ENCODE measurements at places on chromosomes 6 and 20.

GRCh38 chr6:57247603-57248002 is 25.5 kb upstream of the RAB23 start:
- no peak for DNase-seq

- no peak for DNase-seq
These were observed 50.6 kb downstream of the NUP153 start for GRCh38 chr6:17656092-17656491.

DNA sequence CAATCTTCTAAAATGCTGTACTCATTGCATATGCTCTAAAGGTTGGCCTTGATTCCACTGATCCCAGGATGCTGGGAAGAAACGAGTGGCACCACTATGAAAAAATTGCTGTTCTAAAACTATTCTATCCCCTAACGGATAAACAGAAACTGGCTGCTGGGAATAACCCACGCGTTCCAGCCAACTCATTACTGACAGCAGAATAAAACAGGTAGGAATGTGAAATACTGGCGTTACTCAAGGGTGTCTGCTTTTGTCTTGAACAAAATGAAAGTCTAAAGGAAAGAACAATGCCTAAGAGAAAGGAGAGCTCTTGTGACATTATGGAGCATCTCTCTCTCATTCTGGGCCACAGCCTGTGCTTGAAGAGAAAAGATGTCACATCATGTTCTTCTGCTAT is 26.1 kb downstream of the GPR63 start:
- no peak for DNase-seq

DNA sequence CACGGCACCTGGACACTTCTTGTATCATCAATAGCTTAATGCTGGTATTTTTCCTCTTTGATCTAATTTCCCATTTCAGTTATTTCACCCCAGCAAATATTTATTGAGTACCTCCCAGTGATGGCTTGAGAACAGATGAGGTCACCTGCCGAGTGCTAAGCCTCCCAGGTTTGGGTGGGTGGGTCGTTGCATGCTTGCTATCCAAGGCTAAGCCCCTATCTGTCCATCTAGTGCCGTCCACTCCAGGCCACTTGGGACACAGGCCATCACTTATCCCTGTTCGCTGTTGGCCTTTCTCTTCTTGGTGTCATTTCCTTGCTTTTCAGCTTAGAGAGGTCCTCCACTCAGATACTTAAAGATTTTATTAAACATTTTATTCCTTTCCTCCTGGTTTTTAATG is 10.8 kb upstream of the NNAT start:
- no peak for DNase-seq

- DNase-seq = no peak
These were observed 48.4 kb downstream of the CEP43 start for GRCh38 chr6:167047554-167047953.

GRCh38 chr6:140276133-140276532 is 901.7 kb upstream of the CITED2 start:
- no peak for DNase-seq

DNA sequence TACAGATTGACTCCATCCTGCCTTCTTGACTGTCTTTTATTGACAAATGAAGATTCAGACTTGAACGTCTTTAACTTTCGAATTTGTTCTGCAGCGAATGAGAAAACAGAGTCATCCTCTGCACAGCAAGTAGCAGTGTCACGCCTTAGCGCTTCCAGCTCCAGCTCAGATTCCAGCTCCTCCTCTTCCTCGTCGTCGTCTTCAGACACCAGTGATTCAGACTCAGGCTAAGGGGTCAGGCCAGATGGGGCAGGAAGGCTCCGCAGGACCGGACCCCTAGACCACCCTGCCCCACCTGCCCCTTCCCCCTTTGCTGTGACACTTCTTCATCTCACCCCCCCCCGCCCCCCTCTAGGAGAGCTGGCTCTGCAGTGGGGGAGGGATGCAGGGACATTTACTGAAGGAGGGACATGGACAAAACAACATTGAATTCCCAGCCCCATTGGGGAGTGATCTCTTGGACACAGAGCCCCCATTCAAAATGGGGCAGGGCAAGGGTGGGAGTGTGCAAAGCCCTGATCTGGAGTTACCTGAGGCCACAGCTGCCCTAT is 12.2 kb downstream of the BRD2 start:
- no peak for DNase-seq

DNA sequence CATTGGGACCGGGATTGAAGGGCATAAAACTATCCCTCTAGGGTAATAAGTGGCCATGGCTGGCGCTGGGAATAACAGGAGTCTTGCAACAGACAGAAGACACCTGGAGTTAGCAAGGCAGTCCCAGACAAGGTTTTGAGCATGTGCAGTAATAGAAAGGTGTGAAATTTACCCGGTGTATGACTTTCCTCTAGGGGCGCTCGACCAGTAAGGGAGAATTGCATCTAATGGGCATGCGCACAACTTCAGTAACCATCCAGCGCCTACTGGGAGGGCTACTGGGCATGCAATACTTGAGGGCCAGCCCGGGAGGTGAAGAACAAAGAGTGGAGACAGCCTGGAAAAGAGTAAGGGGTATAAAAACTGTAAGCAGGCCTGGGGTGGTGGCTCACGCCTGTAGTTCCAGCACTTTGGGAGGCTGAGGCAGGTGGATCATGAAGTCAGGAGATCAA is 32.7 kb downstream of the SERPINB6 start:
- DNase-seq = no peak

DNA sequence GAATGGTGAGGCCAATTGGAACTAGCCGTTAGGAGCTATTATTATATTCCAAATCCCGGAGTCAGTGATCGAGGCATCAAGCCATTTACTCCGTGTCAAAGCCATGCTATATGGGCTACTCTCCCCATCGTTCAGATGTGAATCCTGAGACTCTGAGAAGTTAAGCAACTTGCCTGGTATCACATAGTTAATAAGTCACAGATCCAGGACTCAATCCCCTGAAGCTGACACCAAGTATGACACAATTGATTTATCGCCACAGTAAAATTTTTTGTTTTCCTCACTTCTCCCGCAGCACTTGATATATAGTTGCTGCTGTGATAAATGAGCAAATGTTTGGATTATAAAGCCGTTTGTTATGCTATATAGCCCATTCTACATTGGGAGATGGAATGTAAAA is 50.8 kb upstream of the TSHZ2 start:
- DNase-seq = no peak

- no peak for DNase-seq
These were observed 56.7 kb downstream of the SLC22A23 start for GRCh38 chr6:3400162-3400561.

DNA sequence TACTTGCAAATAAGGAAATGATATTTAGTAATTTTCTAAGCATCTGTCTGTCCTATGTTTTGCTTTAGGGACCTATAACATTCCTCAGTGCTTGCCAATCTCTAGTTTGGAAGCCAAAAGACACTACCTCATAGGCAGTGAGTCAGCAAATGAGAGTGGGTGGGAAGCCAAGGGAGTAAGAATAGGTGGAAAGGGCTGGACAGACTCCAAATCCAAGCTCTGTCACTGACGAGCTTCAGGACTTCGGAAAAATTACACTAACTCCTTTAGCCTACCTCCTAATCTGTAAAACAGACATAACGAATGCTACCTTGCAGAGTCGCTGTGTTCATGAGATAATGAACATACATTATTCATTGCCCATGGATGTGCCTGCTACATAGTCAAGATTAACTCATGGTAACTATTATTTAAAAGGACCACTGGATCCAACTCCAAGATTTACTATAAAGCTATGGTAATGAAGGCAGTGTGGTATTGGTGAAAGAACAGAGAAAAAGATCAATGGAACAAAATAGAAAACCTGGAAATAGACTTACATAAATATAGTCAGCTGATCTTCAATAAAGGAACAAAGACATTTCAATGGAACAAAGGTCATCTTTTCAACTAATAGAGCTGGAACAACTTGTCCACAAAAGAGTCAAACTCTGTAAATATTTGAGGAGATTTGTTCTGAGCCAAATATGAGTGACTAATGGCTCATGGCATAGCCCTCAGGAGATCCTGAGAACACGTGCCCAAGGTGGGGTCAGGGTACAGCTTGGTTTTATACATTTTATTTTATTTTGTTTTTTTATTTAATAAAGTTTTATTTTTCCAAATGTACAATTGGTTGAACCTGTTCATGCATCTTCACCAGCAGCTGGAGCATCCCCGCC is 64.1 kb downstream of the FAM50B start:
- no peak for DNase-seq

DNA sequence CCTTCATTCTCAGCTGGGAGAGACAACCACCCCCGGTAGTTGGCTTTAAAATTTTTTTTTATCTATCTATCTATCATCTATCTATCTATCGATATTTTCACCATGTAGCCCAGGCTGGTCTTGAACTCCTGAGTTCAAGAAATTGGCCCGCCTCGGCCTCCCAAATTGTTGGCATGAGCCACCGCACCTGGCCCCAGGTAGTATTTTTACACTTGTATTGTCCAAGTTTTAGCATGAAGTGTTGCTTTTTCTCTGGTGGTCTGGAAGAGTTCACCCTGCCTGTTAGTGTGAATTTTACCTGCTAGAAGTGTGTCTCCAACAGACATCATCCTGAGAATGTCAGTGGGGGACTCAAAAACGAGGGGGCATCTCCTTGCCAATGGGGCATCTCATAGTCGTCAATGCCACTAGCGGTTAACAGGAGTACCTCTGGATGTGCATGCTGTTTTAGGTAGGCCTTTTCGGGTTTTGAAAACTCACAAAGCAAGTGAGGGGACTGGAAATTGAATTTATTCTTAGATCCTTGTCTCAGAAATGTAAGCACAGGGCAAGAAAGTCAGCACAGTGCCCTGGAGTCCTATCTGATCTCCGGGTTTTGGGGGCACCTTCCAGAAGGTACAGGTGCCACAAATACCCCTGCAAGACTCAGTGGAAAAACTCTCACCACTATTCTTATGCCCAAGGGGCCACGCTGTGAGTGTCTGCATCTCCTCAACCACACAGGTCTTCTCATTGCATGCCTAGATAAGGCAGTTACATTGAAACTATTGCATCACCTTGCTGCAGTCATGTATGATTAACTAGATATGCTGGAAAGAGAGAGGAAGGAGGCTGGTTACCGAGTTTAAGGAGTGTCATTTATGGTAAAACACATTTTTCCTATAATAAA is 37.1 kb downstream of the TNFAIP3 start:
- no peak for DNase-seq

- DNase-seq = no peak
These were observed 28.4 kb downstream of the CEBPB start for GRCh38 chr20:50218987-50219435.

DNA sequence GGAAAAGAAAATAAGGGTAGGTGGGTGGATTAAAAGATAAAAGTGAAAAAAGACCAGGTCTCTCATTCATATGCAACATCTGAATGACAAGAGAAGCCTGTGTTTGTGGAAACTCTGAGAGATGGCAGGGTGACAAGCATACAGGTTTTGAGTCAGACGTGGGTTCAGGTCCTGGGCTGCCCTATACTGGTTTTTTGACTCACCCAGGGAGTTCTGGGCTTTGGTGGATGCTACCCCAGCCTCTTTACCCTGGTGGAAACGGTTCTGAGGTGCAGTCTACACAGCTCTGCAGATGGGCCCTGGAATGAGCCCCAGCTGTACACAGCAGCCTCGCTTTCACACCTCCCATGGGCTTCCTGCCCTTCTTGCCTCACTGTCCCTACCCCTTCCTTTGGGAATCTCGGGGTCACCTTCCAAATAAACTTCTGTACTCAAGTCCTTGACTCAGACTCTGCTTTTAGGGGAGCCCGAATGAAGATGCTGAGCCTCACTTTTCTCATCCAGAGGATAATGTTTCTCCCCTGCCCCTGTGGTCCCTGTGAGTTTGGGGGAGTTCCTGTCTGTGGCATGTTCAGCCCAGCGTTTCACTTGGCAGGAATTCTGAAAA is 77.7 kb upstream of the CLDN20 start:
- DNase-seq = no peak

DNA sequence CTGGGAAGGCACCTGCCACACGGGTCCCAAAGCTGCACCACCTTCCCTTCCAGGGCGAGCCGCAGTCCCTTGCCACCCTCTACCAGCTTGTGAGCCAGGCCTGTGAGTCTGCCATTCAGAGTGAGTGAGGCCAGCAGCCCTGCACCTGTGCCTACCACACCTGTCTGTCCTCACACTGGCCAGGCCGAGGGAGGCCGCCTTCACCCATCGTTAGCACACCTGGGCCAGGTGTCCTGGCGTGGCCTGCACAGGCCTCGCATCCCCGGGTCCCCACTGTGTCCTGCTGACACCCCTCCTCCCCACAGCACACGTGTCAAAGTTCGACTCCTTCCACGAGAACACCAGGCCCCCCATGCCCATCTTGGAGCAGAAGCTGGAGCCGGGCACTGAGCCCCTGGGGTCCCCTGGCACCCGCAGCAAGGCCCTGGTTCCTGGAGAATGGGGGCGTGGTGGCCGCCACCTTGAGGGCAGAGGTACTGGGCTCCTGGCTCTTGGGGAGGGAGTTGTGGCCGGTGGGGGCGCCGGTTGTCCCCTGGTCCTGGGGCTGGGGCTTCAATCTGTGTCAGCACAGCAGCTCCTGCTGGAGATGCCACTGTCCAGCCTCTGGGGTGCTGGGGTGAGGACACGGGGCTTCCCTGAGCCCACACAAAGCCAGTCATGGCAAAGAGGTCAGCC is 33.0 kb downstream of the CHRNA4 start:
- DNase-seq = no peak

DNA sequence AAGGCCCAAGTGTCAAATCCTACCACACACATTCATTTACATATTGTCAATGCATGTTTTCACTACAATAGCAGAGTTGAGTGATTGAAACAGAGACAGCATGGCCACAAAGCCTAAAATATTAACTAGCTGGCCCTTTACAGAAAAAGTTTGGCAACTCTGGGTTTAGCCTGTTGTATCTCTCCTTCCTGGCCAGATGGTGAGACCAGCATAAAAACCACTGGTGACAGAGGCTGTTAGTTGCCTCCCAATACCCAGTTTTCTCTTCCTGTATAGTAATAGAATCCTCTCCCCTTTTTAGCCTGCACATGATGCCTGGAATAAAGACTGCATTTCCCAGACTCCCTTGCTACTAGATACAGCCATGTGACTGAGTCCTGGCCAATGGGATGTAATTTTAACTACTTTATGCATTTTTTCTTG is 100.0 kb upstream of the TAB2 start:
- DNase-seq = no peak

DNA sequence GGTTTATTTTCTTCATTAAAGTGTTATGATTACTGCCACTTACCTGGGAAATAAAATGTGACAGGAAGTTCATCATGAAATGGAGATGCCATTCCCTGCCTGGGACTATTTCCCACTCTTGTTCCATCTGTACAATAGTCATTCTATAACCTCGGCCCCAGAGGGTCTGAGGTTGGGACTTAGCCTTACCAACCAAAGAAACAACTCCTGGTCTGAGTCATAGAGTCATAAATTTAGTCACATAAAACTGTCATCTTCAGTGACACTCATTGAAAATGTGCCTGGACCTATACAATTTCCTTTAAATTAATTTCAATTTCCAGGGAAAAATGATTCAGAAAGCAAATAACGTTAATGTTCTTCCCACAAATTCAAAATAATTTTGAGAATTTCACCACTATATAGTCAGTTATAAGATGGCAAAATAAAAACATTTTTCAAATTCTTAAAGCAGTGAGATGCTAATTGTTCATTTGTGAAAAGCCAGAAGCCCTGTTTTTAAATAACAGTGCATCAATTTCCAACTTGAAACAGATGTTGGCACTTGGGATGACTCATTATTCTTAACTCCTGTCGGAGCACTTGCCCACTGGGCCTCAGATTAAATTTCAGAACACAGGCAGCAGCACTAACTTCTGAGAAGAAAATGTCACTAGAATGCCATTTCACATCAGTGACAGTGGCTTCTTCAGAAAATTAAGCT is 201.2 kb upstream of the SMLR1 start:
- no peak for DNase-seq

GRCh38 chr20:8427419-8428040 is 295.5 kb downstream of the PLCB1 start:
- DNase-seq = no peak
